Cortex of kidney (tissue), 1 donor: ENCODE measurements at places on chromosomes 7 and 10.

DNA sequence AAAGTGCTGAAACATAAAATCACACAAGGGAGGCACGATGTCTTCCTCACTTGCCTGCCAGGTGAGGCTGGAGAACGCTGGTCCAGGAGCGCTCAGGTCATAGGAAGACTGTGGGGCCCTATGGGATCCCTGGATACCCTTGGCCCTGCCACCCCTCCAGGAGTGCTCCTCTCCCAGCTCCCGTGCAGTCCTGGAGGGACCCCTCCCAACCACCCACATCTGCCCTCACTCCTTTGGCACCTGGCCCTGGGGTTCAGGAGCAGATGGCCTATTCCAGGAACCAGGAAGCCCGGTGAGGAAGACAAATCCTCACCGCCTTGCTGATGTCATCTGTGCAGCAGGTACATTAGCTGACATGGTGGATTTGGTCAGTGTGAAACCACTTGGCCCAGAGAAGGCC is 3.7 kb upstream of the CXCL12 start:
- no peak for DNase-seq

- no peak for DNase-seq
Observed at GRCh38 chr7:50962962-50963374, 180.3 kb upstream of the GRB10 start.

DNA sequence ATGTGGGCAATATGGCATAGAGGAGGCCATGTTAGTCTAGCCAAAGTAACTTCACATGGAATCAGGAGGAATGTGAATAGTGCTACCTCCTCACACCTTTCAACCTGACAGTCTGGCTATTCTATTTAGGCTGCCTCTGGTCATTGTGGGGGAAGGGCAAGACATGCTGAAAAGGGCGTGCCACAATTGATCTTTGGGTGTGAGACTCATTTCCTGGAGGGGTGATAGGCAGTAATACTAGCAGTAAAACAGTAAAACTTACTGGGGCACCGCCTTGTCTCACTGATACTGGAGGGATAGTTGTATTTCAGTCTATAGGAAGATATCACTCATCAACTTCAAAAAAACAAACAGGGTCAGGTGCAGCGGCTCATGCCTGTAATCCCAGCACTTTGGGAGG is 88.7 kb downstream of the TMEM168 start:
- no peak for DNase-seq

- no peak for DNase-seq
Observed at GRCh38 chr10:49115015-49115795, at the start of gene VSTM4. VSTM4 (minus strand) TSS chr10:49115522; CDS start chr10:49115485, 37 bp downstream.

DNA sequence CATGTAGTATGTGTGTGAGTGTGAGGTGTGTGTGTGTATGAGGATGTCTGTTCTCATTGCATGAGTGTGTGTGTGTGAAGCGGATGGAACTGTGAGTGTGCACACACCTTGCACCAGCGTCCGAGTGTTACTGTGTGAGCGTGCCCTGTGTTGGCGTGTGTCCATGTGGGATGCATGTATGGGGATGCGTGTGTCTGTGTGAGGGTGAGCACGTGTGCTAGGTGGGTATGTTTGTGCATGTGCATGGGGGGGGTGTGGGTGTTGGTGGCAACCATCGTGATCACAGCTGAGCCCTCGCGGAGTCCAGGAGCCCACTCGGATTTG is 6.4 kb downstream of the KNDC1 start:
- no peak for DNase-seq

- no peak for DNase-seq
Observed at GRCh38 chr10:88879534-88880281, at the start of gene STAMBPL1. STAMBPL1 (plus strand) TSS chr10:88880245; CDS start chr10:88901709, 21,464 bp downstream.

DNA sequence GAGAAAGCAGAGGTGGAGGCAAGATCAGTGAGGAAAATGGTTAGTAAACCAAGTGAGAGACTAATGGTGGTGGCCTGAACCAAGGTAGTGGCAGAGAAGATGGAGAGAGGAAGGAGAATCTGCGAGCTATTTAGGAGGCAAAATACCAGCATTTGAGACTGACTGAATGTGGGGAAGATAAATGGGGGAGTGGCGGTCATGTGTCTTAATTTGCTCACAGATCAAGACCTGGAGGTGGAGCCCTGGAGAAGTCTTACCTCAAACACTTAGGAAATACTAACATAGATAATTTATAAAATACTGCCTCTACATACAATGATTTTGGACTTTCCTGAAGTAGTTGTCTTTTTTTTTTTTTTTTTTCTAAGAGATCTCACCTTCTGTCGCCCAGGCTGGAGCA is 34.7 kb downstream of the ICA1 start:
- DNase-seq, result no peak

GRCh38 chr10:70615784-70616522 is 13.4 kb upstream of the PRF1 start:
- DNase-seq, result no peak

DNA sequence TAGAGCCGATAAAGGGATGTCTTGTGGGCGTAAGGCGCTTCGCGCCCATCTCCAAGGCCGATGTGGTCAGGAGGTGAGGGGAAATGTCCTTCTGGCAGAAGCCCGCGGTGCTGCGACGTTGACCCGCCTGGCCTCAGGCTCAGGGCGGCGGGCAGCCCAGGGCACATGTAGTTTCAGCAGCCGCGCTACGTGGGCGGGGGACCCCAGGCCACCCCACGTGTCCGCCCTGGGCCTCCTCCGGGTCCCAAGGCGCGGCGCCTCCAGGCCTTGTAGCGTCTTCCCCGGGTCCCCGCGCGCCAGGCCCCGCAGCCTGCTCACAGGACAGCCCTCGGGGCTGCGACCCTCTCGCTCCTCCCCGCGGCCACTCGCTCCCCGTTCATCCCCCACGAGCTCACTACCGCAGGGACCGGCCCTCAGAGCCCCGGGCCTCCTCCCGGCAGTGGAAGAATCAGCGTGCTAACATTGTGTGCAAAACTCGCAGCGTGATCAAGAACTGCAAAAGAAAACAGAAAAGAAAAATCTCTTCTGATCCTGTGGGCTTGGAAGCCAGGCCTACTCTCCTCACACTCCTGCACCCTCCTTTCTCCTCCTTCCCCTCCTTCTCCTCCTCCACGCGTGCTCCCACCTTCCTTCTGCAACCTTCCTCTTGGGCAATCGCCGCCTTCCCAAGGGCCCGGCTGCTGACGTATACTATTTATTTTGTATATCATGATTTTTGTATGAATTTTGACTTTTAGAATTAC is 4.4 kb upstream of the TBX20 start:
- no peak for DNase-seq

GRCh38 chr7:55250313-55250712 is 114.8 kb upstream of the LANCL2 start:
- DNase-seq, result no peak

- no peak for DNase-seq
Observed at GRCh38 chr10:118980135-118980865, 49.2 kb upstream of the NANOS1 start.

- no peak for DNase-seq
Observed at GRCh38 chr7:84640637-84641036, 446.0 kb upstream of the SEMA3A start.

DNA sequence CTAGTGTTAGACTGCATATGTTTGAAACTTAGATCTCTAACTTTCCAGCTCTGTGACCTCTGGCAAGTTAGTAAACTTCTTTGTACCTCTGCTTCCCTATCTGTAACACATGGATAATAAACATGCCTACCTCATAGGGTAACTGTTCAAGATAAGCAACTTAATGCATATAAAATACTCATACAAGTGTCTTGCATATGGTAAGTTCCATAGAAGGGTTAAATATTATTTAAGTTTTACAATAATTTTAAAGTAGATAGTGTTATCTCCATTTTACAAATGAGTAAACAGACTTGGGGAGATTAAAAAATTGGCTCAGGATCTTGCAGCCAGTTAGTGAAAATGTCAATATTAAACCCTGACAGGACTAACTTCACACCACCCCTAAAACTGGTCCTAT is 30.1 kb upstream of the CD36 start:
- no peak for DNase-seq

DNA sequence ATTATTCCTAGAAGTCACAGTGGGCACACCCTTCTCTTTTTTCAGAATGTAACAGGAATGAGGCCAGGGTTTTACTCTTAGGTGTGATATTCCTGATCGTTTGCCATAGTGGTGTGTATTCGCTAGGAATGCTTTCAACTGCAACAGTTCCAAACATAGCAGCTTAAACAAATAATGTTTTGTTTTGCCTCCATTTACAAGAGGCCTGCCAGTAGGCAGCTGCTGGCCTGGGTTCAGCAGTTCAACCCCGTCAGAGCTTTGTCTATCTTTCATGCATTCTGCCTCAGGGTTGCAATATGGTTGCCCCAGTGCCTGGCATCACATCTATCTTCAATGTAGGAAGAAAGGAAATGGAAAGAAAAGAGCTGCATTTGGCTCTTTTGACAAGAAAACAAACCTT is 21.7 kb upstream of the RET start:
- DNase-seq, result no peak

DNA sequence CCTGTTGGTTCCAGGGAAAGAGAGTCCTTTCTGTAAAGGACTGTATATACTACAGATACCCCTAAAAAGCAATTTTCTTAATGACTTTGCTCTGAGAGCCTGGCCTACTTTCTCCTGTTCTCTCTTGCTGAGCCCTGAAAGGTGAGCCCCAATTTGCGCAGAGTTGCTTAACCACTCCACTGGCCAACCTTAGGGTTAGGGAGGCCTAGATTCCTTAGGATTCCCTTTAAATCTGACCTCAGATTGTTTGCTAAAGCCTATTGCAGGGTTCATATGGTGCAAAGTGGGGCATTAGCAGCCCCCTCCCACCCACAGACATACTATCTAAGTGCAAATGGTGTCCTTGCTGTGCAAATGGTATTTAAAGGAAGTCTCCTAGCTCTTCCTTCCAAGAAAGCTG is 164.2 kb downstream of the RNLS start:
- no peak for DNase-seq

- DNase-seq, result no peak
Observed at GRCh38 chr7:94115316-94115715, 111.2 kb upstream of the BET1 start.

DNA sequence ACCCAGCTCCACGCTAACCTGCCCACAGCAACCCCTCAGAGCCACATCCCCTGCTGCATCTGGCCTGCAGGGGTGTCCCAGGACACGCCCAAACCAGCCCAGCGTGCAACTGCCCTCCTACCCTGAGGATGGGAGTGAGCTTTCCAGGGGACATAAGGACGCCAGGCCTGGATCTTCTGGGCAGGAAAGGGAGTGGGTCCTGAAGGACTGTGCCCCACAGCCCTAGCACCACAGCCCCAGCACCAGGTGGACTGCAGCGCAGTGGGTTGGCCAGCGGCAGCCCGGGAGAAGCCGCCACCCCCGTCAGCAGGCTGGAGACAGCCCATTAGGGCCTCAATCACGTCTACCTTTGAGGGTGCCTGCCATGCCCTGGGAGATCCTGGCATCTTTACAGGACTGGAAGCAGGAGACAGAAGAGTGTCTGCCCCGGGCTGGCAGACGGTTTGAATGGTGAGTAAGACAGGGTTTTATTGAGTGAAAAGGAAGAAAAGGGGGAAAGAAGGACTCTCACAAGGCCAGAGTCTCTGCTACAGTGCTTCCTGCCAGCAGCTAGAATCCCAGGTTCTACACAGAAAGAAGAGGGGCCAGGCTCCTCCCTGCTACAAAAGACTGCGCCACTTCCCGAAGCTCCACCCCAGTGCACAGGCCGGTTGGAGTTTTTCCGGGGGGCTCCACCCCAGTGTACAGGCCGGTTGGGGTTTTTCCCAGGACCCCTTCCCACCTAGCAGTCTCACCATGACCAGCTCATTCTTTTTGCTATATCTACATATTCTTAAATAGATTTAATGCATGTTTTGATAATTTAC is 69.8 kb upstream of the KCTD7 start:
- no peak for DNase-seq

GRCh38 chr10:50635286-50635685 is 11.5 kb upstream of the SGMS1 start:
- no peak for DNase-seq

GRCh38 chr10:6721964-6722615 is 142.0 kb upstream of the PRKCQ start:
- DNase-seq, result no peak

DNA sequence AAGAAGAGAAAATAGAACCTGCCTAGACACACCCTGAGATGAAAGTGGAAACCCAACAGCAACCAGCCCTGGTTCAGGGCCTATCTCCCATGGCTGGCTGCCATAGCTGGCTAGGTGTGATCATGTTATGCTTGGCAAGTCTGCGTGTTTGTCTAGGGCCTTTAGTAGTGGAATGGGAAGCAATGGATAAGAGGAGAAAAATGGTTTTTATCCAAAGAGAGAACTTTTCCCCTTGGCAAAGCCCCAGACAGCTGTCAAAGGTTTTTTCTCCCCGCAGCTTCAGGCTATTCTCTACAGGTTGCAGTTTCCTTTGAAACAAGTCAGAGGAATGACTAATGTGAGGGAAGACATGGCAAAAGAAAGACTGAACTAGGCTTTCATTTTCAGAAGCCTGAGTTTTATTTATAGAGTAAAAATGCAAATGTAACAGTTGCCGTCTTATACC is 161.5 kb downstream of the SEMA3D start:
- DNase-seq, result no peak

- DNase-seq, result no peak
Observed at GRCh38 chr7:41921453-41921981, 218.6 kb upstream of the INHBA start.

DNA sequence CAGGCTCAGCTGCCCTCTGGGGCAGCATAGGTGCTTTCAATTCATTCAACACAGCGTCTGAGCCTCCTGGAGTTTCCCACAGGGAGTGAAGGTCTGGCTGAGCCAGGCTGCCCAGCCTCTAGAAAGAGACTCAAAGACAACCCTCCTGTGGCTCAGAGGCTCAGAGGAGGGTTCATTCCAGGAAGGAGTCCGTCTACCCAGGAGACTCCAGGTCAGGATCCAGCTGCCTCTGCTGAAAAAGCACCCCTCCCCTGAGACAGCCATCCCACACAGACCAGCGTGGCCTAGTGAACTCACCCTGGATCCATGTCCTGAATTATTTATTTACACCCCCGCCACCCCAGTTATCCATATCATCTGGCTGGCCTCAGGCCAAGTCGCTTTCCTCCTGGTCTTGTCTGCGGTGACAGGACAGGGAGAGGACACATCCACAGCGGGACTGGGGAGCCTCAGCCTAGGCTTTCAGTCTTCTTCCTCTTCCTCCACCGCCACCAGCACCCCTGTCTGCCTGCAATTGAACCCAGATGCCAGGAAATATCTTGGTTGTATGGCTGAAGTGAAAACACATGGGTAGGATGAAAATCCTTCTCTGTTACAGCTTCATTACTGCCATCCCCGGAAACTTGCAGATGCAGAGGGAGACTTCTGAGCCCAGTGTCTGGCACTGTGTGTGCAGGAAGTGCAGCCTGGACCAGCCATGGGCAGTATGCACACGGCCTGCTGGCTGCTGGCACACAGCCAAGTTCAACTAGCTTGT is 44.0 kb upstream of the COL13A1 start:
- no peak for DNase-seq

DNA sequence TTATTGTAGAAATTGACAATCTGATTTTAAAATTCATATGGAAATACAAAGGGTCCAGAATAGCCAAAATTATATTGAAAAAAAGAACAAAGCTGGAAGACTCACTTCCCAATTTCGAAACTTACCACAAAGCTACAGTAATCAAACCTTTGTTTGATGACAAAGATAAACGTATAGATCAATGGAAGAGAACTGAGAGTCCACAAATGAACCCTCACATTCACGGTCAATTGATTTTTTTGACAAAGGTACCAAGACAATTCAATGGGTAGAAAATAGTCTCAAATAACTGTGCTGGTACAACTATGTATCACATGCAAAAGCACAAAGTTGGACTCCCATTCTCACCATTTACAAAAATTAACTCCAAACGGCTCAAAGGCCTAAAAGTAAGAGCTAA is 8.7 kb downstream of the KPNA7 start:
- no peak for DNase-seq

- DNase-seq, result no peak
Observed at GRCh38 chr10:47421057-47421952, 37.2 kb upstream of the ZNF488 start.

- DNase-seq, result no peak
Observed at GRCh38 chr7:27102581-27103442, at the start of gene HOXA2. HOXA2 (minus strand) TSS chr7:27102683; CDS start chr7:27102500, 183 bp downstream.
